ENCODE measurements at places on chromosomes 6 and 20. TPM values are rescaled to one million over a fixed set of nuclear protein-coding genes. Genes with fewer than 3 reads are reported as not detected.

KCNK17 gene
- not detected for total RNA-seq

DEFB124 gene
- total RNA-seq: not detected

TMX4 gene
- 39.0 TPM for total RNA-seq

SLC17A1 gene
- not detected for total RNA-seq

HLA-E gene
- 122 TPM for total RNA-seq

FOXS1 gene
- total RNA-seq: not detected

ADGRF1 gene
- not detected for total RNA-seq

WFDC12 gene
- total RNA-seq: not detected

PRRT1 gene
- 3.9 TPM for total RNA-seq

PPP1R14C gene
- total RNA-seq: not detected

ADGRG6 gene
- 65.1 TPM for total RNA-seq

LAMA4 gene
- 124 TPM for total RNA-seq

TBCC gene
- total RNA-seq: 23.8 TPM

OR12D3 gene
- total RNA-seq: not detected

DNA sequence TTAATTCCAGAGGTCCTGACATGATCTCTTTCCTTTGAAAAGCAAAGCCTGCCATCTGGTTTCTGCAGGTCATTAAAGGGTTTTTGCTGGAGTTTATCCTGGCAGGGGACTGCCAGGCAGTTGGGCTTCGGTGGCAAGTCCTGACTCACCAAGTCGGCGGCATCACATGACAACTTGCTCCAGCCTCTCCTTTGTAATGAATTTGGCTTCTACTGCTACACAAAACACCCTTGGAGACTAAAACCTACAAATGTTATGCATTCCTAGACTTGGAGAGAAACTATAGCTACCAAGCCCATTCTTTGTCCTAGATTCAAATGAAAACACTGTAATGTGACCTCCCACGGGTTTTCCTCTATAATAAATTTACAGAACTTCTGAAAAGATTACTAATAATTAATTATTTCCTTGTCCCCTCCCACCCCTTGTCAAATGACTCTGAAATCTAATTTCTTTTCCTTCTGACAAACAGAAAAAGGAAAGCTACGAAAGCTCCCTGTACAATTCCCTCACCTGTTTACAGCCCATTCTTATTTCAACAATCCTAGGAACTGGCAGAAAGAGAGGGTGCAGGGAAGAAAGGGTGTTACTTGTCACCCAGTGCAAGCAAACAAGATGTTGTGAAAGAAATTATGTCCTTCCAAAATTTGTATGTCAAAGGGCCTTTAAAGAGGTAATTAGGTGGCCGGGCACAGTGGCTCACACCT lies 62.9 kb downstream of the QRSL1 start:
- peak; percentile 43 for DNase-seq

- DNase-seq: peak; percentile 22
Observed at GRCh38 chr6:152100183-152100618, 292.7 kb downstream of the ESR1 start.

- no peak for DNase-seq
Observed at GRCh38 chr6:51842804-51843378, 244.5 kb downstream of the PKHD1 start.

GRCh38 chr6:21608601-21609000 lies 15.1 kb downstream of the SOX4 start:
- DNase-seq: no peak

- no peak for DNase-seq
Observed at GRCh38 chr20:53344891-53345290, 248.7 kb downstream of the ZNF217 start.

GRCh38 chr6:110357298-110357663 lies 868 bp downstream of the METTL24 start:
- DNase-seq: no peak

DNA sequence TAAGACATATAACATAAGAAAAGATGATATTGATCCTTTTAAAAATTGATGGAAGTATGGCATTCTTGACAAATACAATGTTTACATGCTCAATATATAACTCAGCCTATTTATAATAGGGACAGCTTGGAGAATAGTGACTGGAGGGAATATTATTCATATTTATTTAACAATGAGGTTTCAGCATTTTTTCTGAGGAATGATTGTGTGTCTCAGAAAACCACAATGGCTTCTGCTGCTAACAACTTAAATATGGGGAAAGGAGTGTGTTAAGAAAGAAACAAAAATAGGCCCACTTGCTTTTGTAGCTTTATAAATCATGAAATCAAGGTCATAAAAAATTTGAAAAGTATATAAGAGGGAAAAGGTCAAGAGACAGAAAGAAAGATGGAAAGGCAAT lies 163.2 kb upstream of the TBX18 start:
- DNase-seq: no peak

- DNase-seq: no peak
Observed at GRCh38 chr20:59044295-59044694, 1.7 kb upstream of the PRELID3B start.

GRCh38 chr6:85041376-85041775 lies 277.0 kb upstream of the TBX18 start:
- no peak for DNase-seq

- DNase-seq: no peak
Observed at GRCh38 chr6:20203561-20204511, 8.4 kb downstream of the MBOAT1 start.

DNA sequence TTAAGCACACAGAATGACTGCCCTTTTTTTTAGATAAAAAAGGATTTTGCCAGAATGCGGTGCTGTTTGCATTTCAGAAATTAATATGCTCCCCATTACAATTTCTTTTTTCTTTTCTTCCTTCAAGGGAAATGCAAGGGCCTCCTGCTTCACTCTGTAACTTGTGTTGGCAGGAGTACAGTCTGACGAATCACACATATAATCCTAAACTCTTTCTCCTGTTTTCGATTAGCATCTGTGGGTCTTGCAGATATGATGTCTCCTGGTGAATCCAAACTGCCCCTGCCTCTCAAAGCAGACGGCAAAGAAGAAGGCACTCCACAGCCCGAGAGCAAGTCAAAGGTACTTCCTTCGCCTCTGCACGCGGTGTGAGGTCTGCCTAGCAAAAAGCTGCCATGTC lies 149.5 kb downstream of the TMEM242 start:
- DNase-seq: no peak

GRCh38 chr6:113921299-113921904 lies 49.5 kb downstream of the HDAC2 start:
- no peak for DNase-seq

GRCh38 chr20:56247954-56248782 lies at the start of gene MC3R:
Gene MC3R (plus strand): TSS chr20:56248732. CDS start chr20:56248844, 112 bp downstream.
- peak; percentile 29 for DNase-seq

GRCh38 chr20:50911716-50912115 lies 19.5 kb downstream of the ADNP start:
- no peak for DNase-seq

- DNase-seq: no peak
Observed at GRCh38 chr6:26136321-26136720, 49.1 kb downstream of the HFE start.

DNA sequence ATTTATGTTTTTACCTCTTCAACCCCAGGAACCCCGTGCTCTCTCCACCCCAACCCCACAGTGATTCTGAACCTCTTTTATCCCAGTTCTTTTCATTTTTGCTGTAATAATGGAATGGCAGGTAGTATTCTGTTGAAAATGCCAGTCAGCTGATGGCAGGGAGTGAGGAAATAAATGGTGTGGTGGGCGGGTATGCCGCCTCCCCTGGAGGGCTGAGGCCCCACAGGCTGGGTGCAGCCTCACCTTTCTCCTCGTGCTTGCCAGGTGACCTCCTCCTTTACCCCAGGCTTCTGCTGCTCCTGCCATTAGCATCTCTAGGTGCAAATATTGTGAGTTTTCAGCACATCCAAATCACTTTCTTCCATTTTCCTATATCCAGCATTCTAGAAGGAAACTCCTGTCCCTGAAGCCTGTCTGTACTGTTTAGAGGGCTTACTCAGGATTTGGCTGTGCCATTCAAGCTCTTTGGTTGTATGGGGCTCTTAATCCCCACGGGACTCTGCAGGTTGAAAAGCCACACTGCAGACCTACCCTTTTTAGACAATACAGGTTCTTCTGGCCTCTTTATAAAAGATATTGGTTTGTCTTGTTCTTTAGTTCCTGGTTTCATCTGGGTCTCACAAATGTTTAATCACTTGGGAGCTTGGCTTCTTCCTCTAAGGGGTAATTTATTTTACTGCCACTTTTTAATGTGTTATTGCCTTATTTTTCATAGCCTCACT lies 201.8 kb downstream of the JARID2 start:
- DNase-seq: no peak

DNA sequence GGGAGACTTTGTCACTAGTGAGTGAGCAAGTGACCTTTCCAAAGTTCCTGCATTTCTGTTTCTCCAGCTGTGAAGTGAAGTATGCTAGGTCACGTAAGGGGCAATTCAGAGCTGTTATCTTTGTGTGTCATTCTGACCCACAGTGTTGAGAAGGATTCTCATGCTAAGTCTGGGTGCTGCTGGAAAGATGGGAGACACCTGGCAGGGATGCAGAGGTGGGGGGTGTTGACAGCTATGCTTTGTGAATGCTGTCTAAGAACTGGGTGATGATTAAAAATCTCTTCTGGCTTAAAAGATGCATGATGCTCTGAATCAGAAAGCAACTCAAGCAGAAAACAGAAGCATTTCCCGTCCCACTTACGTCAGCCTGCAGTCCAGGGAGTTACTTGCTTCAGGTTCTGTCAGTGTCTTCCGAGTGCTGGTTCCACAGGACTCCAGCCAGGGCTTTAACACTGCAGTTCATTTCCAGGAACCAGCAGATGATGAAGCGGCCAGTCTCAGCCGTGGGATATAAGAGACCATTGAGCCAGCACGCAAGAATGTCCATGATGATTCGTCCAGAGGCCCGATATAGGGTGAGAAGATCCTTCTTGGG lies 30.9 kb upstream of the ASXL1 start:
- peak; percentile 67 for DNase-seq

DNA sequence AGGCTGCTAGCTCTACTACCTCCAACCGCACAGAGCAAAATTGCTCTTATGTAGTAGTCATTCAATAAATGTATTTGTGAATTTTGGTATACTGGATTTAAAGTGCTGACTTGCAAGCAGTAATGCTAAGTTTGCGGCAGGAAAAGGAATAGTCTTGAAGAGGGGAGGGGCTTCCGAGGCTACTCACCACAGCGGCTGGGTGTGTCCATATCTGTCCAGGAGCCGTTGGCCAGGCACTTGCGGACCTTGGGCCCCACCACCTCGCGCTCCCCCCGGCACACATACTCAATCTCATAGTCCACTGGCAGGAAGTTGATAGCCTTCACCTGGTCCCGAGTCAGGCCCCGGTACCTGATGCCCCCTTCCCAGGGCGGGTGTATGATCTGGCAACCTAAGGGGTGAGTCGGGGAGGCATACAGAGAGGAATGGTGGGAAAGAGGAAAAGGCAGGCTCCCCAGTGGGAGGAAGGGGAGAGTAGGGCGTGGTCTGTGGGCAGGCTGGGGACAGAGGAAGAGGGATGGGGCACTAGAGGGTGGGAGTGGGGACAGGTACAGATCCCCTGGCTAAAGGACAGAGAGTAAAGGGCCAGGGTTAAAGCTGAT lies 1.7 kb downstream of the GABBR1 start:
- DNase-seq: no peak

GRCh38 chr6:13438126-13438525 lies 49.3 kb downstream of the GFOD1 start:
- no peak for DNase-seq

- DNase-seq: no peak
Observed at GRCh38 chr6:39333644-39334438, 11.3 kb upstream of the KCNK16 start.

Measured in HFFc6 (cell line).